GM12864 (cell line): ENCODE measurements at places on chromosomes 2 and 18.

DNA sequence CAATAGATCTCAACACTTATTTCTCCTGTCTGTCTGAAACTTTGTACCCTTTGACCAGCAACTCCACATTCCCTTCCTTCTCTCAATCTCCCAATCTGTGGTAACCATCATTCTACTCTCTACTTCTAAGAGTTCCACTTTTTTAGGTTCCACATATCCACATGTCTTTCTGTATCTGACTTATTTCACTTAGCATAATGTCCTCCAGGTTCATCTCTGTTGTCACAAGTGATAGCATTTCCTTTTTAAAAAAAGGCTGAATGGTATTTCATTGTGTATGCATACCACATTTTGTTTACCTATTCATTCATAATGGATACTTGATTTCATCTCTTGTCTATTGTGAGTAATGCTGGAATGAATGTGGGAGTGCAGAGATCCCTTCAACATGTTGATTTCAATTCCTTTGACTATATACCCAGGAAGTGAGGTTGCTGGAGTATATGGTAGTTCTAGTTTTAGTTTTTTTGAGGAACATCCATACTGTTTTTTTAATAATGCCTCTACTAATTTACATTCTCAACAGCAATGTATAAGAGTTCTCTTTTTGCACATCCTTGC, 18.8 kb upstream of the MMADHC start:
- DNase-seq = no peak

DNA sequence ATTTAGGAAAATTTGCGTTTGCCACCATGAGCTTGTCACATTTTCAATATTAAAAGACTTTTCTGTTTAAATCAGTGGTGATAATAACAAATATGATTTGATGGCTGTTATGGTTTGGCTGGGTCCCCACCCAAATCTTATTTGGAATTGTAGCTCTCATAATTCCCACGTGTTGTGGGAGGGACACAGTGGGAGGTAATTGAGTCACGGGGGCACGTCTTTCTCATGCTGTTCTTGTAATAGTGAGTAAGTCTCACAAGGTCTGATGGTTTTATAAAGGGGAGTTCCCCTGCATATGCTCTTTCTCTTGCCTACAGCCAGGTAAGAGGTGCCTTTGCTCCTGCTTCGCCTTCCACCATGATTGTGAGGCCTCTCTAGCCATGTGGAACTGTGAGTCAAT, 83.4 kb upstream of the RGPD4 start:
- no peak for DNase-seq

- DNase-seq = no peak
These were observed 34.2 kb upstream of the COL6A3 start for GRCh38 chr2:237448171-237448570.

GRCh38 chr2:98601532-98602132, 6.7 kb downstream of the COA5 start:
- no peak for DNase-seq

GRCh38 chr2:186135686-186136085, 350.4 kb upstream of the ZC3H15 start:
- no peak for DNase-seq

- DNase-seq = no peak
These were observed at the start of gene RPRM for GRCh38 chr2:153478289-153479261. Gene RPRM, minus strand, starts transcription at chr2:153478762. Its CDS starts 197 bp downstream, at chr2:153478565.

DNA sequence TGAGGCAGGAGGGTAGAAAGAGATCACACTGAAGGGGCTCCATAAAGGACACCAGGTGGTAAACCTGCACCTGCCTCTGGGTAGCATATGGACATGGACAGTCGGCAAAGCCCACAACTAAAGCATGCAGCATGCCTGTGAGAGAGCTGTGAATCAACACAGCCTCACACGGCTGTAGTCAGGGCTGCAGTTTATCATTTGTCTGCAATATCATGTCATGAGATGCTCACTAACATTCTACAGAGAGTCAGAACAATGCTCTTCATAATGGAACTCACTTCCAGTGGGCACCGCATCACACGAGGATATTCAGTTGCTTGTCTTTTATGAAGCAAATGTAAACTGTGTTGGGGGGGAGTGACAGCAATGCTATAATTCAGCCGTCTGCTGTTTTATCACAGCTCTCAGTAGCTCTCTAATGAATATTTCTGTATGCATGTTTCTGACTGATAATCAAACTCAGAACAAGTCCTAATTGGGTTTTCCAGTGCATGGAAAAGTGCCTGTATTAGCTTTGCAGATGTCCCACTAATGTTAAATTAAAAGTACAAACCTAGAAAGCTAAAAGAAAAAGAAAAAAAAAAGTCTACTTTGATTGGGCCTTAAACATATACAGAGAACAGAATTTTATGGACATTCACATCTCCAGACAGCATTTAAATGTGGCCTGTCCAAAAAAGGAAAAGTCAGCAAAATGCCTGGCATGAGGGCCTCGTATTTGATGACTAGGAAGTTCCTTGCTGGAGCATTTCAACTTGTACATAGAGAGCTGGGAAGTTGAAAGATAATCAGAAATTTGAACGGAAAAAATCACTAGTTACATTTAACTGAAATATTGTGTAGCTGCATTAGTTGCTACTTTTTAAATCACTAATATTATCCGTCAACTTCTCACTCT, 406.1 kb upstream of the SOX11 start:
- DNase-seq = no peak

DNA sequence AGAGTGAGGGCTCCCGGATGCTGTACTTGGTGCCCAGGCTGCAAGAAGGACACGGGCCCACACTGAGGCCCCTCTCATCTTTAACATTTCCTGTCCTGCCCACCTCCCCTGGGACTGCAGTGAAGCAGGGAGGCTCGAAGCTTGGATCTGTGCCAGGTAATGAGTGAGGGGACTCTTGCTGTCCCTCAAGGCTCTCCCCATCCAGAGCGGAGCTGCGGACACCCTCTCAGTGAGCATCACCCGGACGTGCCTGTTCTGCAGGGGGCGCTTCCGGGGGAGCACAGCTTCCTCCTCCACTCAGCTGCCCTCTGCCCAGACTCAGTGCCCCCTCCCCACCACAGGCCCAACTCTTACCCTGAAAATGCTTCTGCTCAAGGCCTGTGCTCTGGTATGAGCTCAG, 150.0 kb upstream of the MYCN start:
- DNase-seq = no peak

DNA sequence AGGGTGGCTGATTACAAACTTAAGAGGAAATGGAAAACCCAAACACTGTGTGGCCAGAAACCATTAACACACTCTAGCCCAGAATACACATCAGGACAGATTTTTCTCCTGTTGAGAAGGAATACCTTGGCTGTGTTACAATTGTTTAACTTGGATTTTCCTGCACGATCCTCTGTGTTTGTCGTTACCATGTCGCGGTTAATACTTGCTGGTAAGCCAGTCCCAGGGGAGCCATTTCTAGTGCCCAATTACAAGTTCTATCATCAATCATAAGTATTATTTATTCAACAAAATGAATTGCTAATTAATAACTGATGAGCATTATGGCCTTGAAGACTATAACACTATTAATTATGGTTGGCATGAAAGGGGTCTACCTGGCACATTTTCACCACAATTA, 146.8 kb downstream of the LNPK start:
- DNase-seq = no peak

DNA sequence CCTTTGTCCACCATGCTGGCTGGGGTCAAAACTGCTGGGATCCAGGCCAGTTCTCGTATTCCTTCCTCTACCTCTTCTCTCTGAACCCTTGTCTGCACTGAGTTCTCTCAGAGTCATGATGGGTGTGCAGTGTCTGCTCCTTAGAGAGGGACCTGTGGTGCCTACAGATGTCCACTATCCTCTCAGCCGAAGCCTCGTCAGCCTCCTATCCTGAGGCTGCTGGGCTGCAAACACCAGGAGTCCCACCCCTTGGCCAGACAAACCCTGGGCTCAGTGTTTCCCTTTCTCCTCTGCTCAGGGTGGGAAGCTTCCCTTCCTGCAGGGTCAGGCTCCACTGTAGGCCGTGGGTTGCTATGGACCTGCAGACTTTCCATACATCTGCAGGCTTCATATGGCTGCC, 2.3 kb downstream of the INPP5D start:
- no peak for DNase-seq

- DNase-seq = no peak
These were observed 962.9 kb upstream of the FANCL start for GRCh38 chr2:59204040-59204439.

GRCh38 chr2:165801176-165801575, 7.1 kb upstream of the GALNT3 start:
- no peak for DNase-seq

- DNase-seq = no peak
These were observed 26.7 kb upstream of the ALLC start for GRCh38 chr2:3631161-3631850.

DNA sequence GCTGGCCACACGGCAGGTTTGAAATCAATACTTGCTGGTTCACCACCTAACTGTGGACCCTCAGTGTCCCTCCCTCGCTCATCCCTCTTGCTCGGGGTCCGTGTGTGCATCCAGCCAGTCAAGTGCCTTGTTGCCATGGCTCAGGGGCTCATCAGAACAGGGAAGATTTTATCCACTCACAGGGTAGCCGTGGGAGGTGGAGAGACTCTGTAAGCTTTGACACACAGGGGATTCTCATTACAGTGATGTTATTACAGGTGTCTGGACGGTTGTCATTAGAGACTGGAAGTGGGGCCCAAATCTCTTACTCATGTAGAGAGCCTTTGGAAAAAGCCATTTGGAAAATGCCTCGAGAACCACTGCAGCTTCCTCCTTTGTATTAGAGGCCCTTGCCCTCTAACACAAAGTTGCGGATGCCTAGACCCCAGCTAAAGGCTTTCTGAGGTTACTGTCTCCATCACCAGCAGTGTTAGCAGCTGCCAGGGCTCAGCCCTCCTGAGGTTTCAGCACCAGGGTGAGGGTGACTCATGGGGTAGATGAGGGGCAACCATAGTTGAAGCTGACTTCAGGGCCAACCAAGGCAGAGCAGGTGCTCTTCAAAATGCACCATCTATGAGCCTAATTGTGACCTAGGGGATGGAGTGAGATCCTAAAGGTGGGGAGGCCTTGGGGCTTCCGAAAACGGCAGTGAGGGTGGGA, 195.6 kb downstream of the CLIP4 start:
- DNase-seq = no peak

DNA sequence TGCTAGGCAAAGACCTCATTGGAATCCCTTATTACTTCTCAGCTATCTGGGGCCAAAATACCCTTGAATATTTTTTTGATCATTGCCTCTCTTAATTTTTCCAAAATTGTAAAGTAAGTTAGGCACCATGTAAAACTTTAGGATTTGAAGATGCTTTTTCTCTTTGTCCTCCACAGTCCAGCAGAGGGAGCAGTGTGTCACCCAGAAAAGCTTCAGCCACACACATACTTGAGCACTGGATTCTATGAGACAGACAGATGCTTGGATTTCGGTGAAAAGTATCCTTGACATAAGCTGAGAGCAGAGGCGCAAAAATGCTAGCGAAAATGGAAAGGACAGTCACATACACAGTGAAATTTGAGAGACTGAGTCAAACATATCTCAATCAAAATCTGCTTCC, 74.7 kb upstream of the KCNJ3 start:
- DNase-seq = peak; percentile 1

DNA sequence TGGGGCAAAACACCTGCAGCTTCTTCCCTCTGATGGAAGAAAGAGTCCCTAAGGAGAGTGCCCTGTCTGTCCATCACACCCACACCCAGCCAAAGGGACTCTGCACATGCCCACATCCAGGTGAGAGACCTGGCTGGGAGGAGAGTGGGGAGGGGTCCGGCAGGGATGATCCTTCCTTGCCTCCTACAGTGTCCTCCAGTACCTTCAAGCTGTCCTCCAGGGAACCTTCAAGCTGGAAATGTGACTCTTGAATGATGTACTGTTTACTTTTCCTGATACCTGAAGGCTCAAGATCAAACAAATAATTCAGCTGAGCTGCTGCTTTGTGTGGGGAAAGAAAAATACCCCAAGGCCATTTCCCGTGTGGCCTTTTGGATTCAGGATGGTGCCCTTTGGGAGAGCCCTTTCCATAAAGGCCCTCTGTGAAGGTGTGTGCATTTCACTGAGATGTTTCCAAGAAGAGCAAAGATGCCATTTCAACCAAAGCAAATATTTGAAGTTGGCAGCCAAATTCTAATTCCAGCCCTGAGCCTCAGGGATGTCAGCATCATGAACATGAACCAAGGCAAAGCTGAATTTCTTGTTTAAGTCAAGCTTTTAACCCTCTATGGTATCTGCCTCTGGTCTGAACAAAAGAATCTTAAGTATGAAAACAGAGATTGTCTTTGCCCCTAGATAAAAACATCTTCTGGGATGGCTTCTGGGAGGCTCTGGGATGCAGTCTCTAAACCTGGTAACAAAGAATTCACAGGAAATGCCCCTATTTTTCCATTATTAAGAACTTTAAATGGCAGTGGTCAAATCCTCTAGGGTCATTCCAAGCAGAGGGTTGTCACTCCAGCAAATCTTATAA, 11.1 kb downstream of the EVA1A start:
- DNase-seq = no peak

DNA sequence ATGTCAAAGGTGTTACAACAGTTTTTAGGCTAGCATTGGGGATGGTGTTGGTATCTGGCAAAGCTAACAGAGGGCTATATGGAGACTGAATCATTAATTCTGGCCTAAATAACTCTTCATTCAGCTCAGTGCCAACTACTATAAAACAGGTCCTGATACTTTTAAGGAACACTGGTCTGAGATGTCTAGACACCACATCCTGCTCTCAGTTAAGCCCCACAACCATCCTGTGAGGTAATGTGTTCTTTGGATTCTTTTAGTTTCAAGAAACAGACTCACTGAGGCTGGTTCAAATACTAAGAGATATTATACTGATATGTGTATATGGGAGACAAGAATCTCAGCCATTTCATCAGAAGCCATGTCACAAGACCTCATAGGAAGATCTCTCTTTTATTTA, 14.2 kb upstream of the HK2 start:
- no peak for DNase-seq

DNA sequence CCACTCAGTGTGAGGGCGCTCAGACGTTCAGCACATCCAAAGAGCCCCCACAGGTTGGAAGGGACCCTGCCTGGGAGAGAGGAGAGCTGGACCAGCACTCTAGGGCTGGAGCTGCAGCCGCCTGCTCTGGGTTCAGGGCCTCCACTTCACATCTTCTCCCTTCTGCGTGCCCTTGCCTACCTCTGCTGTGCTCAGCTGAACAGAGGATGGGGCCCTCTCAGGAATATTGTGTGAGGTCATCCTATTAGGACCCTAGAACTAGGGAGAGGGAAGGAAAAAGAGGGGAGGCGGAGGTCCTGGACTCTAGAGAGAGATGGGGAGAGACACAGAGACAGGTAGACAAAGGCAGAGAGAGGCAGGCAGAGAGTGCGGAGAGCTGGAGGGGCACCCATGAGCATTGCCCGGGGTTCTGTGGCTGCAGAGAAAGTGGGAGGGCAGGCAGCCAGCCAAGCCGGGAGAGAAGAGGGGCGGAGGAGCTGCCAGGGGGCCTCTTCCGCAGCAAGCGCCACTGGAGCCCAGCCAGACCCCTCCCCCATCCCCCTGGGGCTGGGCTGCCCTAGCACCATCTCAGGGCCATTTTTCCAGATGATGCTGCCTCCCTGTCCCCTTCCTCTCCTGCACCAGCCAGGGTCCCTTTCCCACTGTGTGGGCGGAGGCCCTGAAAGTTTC, 8.3 kb upstream of the TNS1 start:
- DNase-seq = no peak

- no peak for DNase-seq
These were observed 6.5 kb downstream of the EHBP1 start for GRCh38 chr2:62711832-62712494.

GRCh38 chr2:218032336-218033171, 29.8 kb upstream of the TNS1 start:
- no peak for DNase-seq

GRCh38 chr2:233643128-233643527, 6.9 kb downstream of the UGT1A10 start:
- DNase-seq = no peak
